ENCODE measurements at places on chromosomes 1 and 21.

DNA sequence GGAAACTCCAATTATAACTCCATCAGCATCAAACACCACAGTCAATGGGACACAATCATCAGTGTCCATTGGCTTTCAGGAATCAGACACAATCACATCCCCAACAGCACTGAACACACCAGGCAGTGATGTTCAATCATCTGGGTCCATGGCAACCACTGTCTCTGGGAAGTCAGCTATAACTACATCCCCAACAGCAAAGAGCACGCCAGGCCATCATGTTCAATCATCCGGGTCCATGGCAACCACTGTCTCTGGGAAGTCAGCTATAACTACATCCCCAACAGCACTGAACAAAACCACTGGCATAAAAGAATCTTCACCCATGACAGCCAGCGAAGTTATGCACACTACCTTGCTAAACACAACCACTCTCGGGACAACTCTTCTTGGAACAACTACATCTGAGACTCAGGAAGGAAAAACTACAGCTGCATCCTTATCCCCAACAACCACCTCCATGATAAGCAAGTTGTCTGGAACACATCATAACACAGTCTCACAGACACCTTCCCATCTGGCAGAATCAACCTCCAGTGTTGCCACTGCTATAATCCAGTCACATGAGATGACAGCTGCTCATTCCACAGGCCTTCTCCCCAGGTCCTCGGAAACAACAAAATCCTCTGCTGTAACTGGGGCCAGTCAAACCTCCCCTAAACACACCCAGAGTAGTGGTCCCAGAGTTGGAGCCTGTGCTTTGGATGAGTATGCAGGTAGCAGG, 19.9 kb downstream of the CATSPER4 start:
- no peak for DNase-seq

DNA sequence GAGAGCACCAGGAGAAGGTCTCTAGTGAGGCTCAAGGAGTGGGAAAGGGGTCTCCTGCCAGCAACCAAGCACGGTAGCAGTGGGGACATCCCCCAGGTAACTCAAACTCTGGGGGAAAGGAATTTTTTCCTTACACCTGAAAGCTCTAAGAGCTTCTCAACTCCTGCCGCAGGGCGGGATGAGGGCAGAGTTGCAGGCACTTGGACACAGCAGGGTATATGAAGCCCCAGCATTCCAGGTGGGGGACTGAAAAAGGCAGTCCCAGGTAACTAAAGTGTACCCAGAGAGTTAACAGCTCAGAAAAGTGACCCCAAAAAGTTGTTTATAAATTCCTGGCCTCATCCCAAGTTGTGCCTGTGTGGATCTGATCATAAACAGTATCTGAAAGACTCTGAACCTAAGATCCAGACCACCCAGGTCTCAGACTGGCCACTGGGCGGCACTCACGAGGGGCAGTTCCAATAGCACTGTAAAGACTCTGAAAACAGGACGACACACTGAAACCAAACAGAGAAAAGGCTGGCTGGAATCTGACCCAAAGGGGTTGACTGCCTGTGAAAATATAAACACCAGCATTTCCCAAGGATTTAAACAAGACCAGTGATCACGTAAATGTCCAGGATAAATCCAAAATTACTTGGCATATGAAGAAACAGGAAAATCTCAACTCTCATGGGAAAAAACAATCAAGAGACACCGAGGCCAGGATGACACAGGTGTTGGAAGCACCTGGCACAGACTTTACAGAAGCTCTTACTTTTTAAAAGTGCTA, 47.5 kb downstream of the HSF2BP start:
- no peak for DNase-seq

DNA sequence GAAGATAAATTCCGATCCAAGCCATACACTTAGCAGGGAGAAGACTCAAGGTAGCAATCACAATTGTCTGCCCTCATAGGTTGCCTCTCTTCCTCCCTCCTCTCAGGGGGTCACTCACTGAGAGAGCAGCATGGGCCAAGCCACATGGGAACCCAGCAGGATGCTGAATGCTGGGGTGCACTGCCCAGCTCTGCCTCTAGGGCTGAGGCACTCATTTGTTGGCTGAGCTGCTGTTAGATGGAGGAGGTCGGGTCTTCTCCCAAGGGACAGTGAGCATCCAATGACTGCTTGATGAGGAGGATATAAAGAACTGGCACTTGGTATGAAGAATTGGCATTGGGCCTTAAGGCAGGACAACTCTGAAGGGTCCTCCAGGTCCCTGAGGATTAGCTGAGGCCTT, 418.8 kb downstream of the SIPA1L2 start:
- no peak for DNase-seq

GRCh38 chr21:41370840-41371684, 9.2 kb downstream of the MX2 start:
- no peak for DNase-seq

GRCh38 chr1:172547071-172547470, 14.1 kb downstream of the SUCO start:
- DNase-seq: no peak

- no peak for DNase-seq
Observed at GRCh38 chr1:111392042-111392441, 35.5 kb downstream of the OVGP1 start.

DNA sequence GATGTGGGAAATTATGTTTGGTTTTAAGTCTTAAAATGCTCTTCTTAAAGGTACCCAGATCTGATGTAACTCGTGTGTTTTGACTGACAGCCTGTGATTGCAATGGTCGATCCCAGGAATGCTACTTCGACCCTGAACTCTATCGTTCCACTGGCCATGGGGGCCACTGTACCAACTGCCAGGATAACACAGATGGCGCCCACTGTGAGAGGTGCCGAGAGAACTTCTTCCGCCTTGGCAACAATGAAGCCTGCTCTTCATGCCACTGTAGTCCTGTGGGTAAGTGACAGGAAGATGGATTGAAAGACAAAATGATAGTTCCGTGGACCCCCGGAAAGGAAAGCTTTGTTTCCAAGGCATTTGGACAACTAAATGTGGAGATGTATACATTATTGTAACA, 71.6 kb upstream of the LAMC2 start:
- no peak for DNase-seq

DNA sequence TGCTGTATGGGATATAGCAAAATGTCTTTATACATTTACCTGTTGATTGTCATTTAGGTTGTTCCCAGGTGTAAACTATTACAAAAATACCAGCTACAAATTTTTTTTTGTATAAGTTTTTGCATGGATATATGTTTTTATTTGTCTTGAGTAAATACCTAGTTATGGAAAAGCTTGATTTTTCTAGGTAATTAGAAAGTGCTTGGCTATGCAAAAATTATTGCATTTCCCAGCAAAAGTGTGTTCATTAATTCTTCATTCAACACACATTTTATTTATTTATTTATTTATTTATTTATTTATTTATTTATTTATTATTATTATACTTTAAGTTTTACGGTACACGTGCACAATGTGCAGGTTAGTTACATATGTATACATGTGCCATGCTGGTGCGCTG, 22.1 kb downstream of the PDE4B start:
- DNase-seq: no peak
